Stimulated activated naive CD8-positive, alpha-beta T cell treated with anti-CD3 and anti-CD28 coated beads, Interleukin-15, Interleukin-2, amounts not matched to agents 100 U/mL and 50 U/mL, for 24 hours (primary cell): ENCODE measurements at places on chromosomes 6 and 20.

DNA sequence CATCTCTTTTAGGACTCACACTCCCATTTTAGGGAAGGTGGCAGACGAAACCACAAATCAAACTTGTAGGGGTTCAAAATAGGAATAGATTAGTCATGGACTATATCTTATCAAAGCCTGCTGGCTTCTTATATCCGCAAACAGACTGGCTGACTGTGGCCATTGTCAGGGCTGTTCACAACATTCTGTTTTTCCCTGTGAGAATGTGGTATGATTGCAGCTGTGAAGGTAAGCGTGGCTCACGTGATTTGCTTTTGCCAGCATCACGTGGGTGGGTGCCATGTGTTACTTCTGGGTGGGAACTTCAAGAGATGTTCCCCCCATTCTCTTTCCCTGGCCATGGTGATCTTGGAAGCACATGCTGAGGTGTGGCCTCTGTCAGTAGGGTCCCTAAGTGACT, 5.9 kb downstream of the IP6K3 start:
- DNase-seq: no peak

- no peak for DNase-seq
Measured at GRCh38 chr6:108175176-108175591, 9.4 kb downstream of the NR2E1 start.

DNA sequence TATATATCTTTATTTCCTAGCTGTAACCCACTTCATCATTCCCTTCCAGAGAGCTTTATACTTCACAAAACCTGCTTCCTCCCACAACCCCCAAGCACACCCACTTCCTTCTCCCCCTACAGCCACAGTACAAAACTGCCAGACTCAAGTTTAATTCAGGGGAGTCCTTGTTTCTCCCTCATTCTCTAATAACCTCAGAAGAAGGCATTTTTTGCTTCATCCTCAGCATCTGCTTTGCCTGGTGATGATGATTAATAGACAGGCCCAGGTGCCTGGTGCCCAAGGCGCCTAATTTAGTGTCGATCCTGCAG, 414.3 kb downstream of the KIF16B start:
- DNase-seq: no peak

GRCh38 chr6:366389-367297, 24.9 kb upstream of the IRF4 start:
- no peak for DNase-seq

DNA sequence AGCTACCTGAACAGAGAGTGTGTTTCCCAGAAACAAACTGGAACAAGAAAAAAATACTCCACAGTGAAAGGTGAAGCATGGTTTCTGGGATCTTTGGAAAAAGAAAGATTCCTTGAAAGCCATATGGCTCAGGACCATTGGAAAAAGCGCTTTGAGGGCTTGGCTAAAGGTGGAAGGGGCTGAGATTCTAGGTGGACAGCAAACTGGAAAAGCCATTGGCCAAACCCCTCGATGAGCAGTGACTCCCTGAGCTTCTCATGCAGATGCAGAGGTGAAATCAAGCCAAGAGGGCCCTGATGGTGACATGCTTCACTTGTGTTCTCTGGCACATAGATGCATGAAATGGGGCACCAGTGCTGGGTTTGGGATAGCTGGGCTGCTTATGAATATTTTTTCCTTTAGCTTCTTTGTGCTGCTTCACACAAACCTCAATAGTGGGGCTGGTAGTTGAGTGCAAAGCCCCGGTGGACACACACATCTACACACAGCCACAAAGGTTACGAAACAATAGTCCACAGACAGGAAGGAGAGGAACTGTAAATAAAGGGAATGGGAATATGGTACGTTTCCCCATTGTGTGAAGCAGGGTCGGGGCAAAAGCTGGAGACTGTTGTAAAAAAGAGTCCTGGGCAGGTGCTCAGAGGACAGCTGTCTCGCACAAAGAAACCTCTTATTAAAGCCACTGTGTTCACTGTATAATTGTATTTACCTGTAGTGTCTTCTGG, 117.8 kb downstream of the FOXA2 start:
- no peak for DNase-seq

- DNase-seq: no peak
Measured at GRCh38 chr6:4403828-4404227, 268.5 kb upstream of the ECI2 start.

DNA sequence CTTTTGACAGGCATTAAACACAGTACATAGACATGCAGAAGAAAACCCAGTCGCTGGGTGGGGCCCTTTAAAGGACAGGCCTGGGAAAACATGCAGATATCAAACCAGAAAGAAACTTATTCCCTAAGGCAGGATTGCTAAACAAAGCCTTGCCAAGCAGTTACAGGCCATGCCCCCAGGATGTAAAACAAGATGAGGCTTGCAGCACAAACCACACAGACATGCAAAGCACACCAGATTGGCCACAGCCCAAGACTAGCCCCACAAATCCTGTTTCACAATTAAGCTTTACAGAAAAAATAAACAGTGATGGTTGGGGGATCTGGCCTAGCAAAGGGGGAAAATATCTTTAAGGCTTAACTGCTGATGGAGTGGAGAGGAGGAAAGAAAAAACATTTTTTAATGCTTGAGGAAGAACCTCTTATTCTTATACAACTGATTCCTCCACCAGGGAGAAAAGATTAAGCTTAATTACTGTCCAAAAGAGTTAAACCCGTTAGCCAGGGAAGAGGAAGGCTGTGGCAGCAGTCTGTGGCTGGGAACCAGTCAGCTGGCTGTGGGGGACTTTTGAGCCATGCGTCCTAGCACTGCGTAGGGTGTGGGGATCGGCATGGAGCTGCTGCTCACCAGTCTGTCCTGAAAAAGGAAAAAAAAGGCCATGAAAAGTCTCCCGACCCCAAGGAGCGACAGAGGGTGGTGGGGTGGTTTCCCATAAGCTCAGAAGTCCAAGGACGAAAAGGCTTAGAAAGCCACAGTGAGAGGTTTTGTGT, 28.4 kb downstream of the COL19A1 start:
- no peak for DNase-seq
